LNCaP clone FGC (cell line): ENCODE measurements at places on chromosomes 1 and 21.

GRCh38 chr21:44800971-44801467, 601 bp downstream of the UBE2G2 start:
- no peak for DNase-seq

DNA sequence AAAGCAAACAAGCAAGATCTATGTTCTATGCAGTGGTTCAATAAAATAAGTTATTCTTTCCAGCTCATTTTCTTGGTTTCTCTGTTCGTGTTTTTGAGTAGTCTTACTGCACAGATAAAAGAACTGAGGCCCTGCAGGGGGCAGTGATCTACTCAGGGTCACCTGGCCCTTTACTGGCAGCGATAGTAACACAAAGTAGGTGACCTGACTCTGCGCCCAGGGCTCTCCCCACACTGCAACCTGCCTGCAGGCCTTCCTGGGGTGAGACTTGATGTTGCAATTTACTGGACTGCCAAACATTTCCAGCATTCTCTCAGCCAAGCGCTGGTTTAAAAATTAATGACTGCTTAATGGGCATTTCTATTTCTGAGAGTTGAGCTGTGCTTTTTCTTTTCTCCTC, 110.3 kb downstream of the HUNK start:
- DNase-seq: no peak

- no peak for DNase-seq
Observed at GRCh38 chr1:45666836-45667235, 19.5 kb downstream of the GPBP1L1 start.

DNA sequence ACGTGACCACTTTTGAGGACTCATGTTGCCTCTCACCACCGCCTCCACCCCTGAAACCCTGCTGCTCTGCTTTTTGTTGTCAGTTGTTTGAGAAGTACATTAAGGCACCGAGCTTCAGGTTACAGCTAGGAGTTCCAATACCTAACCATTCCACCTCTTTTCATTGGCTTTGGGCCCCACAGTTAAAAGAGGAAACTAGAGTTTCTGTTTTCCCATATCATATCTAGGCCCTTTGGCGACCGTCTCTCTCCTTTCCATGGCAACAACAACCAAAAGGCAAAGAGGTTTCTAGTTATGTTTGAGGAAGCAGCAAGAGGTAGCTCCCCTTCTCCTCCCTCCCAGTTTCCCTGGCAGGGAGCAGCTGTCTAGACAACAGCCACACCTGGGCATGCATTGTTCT, 5.9 kb downstream of the ANKRD35 start:
- no peak for DNase-seq

GRCh38 chr1:184866586-184866985, 107.7 kb downstream of the NIBAN1 start:
- no peak for DNase-seq

GRCh38 chr1:33117440-33118085, 36.6 kb downstream of the AZIN2 start:
- DNase-seq: no peak

GRCh38 chr1:232610192-232610901, 19.6 kb downstream of the SIPA1L2 start:
- no peak for DNase-seq

GRCh38 chr1:151311589-151312331, 15.5 kb downstream of the PI4KB start:
- no peak for DNase-seq

- DNase-seq: no peak
Observed at GRCh38 chr1:112239683-112240330, 156.2 kb upstream of the CTTNBP2NL start.

- DNase-seq: no peak
Observed at GRCh38 chr21:17501107-17502006, 11.5 kb upstream of the CXADR start.

- no peak for DNase-seq
Observed at GRCh38 chr1:160049101-160049500, 17.3 kb upstream of the PIGM start.
